ENCODE measurements at places on chromosomes 5 and 9.

DNA sequence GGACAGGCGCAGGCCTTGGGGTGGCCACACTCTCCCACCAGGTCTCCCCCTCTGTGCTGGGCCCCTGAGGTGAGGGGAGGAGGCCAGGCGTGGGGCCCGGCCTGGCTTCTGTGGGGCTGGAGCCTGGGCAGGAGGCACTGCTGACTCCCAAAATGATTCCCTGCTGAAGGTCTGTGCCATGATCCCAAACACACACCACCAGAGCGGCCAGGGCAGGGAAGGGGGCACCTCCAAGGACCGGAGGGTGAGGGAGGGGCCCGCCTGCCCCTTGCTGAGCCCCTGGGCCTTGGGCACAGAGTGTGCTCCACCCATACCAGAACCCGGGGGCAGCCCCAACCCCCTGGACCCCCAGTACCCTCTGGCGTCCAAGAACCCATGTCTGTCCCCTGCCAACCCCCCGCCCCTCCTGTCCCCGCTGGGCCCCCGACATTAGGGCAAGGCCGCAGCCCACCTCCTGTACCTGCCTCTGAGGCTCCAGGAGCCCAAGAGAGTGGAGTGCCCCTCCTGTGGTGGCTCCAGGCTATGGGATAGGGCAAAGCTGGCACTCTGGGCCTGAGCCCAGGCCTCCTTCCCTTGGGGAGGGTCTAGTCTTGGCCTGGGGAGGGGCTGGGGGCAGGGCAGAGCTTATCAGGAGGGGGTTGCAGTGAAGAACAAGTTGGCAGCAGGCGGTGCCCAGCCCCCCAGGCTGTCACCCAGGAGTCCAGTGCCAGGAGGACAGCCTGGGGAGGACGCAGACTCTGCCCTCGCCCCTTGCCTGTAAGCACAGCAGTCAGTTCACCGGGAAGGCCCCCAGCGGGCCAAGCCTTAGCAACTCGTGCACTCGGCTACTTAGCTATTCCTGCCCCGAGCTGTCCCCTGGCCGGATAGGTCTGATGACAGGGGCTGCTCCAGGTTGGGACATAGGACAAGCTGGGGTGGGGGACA, 2.6 kb upstream of the EGFL7 start:
- DNase-seq: no peak

DNA sequence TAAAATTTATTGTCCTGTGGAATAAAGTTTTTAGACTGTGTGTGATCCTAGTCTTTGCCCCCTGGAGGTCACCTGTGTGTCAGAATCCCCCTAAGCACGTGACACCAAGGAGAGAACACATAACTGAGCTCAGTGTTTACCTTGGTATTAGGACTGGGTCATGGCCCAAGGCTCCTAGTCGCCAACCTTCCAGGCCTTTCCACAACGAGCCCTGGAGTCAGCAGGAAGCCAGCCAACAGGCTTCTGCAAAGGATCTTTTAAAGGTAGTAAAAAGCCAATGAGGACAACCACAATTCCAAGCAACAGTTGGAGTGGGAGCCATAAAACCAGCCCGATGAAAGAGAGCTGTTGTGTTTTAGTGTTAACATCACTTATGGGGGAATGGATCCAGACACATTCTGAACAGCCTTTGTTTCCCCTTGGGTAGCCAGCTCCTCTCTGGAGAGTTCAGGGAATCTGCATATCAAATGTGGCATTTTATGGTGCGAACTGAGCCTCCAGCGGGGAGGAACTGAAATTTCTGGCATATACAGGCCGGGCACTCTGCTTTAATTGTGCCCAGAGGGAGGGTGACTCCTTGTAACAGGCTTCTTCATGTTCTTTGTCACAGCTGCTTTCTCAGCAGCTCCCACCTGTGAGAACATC, 239.9 kb downstream of the FSTL4 start:
- no peak for DNase-seq

- DNase-seq: peak; percentile 65
Observed at GRCh38 chr5:139648205-139649081, at the start of gene CXXC5. CXXC5 (plus strand) TSS chr5:139648349; CDS start chr5:139680524, 32,175 bp downstream.

DNA sequence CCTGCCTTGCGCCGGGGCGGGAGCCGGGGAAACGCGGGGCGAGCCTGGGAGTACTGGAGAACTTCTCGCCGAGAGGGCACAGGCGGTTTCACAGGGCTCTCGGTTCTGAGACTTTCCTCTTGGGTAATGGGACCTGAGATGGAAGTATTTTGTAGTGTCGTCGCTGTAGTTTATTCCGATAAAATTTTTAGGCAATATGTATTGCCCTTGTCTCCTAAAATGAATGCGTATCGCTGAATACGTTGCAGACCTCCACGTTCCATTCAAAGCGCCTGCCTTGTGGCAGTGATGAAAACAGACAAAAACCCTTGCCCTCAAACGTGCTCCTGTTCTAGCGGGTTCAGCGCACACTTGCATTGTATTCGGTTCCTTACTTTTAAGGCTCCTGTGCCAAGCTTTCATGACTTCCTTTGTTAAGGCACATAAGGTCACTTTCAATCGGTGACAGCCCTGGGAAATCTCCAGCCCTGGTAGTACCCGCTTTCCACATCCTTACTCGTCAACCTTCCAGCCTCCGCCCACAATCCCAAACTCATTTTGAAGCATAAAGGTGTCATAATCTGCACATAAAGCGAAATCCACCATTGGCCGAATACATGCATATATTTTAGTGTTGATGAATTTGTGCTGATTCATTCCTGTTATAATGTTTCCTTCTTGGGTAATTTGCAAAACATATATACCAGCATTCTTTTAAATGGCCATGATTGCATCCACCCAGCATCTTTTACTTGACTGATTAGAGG, 694 bp downstream of the RMI1 start:
- no peak for DNase-seq

DNA sequence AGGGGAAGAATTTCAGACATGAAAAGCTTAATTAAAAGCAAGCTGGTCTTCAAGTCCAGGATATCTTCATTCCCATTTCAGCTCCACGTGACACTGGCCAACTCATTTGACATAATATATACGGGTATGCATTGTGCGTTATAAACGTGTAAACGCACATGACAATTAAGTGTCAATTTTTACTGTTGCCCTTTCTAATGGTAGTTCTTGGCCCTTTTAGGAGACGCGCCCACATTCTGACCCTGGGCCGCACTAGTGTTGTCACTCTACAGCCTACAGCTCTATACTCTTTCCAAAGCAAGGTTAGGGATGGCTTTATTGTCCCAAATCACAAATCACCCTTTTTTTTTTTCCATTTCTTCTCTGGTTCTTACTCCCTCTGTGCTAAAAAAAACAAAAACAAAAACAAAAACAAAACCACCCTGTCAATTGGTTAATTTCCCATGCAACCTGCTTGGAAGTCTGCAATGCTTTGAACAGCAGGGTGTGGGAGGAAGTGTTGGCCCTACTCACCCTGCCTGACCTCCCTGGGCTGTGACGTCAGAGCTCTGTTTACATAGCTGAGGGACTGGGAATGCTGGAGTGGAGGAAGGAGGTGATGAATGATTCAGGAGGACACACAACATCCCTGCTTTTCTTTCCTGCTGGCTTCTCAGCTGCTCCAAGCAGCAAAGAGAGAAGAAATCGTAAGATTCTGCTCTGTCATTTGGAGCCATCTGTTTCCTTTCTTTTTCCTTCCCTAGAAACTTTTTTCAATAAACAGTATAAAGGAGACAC, 19.3 kb downstream of the RFK start:
- no peak for DNase-seq

DNA sequence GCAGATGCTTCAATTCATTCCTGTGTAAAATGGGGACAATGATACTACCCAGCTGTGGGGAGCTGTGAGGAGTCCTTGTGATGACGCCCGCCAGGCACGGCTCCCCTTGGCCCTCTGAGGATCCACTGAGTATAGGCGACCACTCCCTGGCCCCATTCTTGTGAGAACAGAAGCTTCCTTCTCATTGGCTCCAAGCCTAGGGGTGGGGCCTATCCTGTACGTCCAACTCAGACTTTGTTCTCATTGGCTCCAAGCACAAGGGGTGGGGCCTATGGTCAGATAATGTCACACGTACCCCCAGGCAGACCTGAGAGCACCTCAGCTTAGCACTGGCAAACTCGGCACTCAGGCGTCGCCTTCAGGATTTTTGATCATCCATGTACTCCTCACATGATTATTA, 232.9 kb upstream of the MVB12B start:
- no peak for DNase-seq

- DNase-seq: no peak
Observed at GRCh38 chr9:16996901-16997491, 126.5 kb upstream of the BNC2 start.

GRCh38 chr9:92709240-92709639, 39.3 kb upstream of the IPPK start:
- no peak for DNase-seq

GRCh38 chr5:3511934-3512333, 83.7 kb upstream of the IRX1 start:
- no peak for DNase-seq

DNA sequence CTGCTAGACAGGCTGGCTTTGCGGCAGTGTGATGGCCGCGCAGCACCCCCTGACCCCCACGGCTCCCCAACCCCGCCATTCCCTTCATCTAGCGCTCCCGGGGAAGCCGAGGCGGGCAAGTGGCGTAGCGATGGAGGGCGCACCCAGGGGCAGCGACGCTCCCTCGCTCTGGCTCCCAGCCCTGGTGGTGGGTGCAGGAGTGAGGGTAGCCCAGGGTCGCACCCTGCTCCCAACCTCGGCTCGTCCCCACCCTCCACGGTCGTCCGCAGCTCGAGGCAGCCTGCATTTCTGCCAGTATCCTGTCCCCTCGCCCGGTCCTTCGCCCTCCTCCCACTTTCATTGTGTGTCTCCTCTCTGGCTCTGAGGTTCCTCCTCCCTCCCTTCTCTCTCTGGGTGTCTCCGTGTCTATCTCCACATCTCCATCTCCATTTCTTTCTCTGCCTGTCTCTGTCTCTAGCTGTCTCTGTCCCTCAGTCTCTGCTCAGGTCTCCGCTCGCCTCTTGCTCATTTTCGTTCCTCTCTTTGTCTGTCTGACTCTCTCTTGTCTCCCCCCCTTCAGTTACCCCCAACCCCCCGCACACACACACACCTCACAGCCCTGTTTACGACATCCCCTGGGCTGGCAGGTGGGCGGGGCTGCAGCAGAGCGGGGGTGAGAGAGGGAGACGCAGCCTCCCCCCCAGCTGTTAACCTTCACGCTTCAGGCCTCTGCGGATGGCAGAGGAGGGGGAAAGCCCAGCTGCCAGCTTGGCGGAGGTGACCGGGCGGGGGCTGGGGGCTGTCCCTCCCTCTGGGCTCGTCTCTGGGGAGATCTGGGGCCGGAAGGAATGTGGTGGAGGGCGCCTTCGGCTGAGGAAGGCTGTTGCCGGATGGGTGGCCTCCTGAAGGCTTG, 48.7 kb upstream of the PSD2 start:
- DNase-seq: peak; percentile 82

- no peak for DNase-seq
Observed at GRCh38 chr5:10351199-10351905, 2.1 kb upstream of the MARCHF6 start.

DNA sequence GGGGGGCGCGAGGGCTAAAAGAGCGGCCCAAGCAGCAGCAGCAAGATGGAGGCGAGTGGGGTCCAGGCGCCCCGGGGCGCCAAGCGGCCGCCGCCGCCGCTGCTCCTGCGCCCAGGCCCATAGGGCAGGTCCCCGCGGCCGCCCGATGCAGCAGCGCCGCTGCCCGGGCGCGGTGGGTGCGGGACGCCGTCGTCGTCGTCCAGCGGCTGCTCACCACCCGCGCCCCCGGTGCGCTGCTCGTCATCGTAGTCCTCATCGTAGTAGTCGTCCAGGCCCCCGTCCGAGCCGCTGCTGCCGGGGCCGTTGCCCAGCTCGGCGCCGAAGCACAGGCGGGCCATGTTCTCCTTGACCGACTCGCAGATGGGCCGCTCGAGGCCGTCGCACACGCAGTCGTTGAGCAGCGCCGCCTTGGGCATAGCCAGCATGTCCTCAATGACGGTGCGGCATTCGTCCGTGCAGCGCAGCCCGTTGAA, 1.5 kb downstream of the GAS1 start:
- DNase-seq: no peak

DNA sequence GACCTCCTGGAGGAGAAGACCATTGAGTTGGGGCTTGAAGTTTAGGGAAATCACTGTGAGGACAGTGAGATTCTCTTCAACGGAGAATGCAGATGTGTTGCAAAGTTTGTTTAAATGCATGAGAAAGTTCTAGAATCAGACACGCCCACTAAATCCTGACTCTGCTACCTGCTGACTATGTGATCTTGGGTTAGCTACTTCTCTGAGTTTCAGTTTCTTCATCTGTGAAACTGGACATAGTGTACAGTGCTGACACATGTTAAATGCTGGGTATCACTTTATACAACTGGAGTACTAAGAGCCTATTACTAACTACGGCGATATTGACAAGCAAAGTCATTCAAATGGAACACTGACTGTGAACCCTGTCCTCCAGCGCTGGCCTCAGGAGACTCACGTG, 255.5 kb downstream of the HSPA4 start:
- no peak for DNase-seq

DNA sequence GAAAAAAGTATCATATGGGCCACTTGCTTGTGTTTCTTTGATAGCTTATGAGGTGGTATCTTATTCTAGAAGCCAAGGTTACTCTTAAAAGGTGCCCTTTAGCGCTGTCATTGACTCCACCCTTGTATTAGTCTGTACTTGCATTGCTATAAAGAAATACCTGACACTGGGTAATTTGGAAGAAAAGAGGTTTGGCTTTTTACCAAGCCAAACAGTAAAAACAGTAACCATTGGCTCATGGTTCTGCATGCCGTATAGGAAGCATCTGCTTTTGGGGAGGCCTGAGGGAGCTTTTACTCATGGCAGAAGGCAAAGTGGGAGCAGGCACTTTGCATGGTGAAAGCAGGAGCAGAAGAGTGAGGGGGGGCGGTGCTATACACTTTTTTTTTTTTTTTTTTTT, 87.4 kb downstream of the TEK start:
- no peak for DNase-seq

- DNase-seq: no peak
Observed at GRCh38 chr5:168227973-168228615, 63.4 kb upstream of the WWC1 start.

- no peak for DNase-seq
Observed at GRCh38 chr9:6852243-6852963, 94.6 kb downstream of the KDM4C start.

- no peak for DNase-seq
Observed at GRCh38 chr5:88838500-88838899, 44.5 kb downstream of the MEF2C start.

DNA sequence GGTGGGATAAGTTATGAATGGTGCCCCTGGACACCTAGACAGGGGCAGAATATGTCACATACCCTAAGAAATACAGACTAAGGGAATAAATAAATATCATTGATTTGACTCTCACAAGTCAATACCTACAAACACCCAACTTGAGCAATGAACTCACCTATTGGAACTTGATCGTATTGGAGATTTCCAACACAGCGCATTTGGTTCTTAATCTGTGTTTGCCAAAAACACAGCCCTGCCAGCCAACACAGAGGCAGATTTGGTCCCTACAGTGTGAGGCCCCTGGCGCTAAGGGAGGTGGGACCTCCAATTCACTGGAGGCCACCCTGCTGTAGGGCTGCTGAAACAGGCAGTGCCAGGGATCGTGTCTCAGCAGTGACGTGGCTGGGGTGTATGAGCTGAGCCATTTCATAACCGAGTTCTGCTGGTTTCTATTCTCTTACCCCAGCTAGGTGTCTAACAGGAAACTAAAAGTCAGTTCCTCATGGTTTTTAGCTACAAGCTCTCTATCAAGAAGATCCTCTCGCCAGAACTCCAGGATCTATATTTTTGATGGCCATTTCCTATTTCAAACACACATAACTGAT, 84.5 kb downstream of the SLC1A1 start:
- no peak for DNase-seq
